ENCODE measurements at places on chromosomes 12 and 14.

- no peak for DNase-seq
Observed at GRCh38 chr14:21248739-21249411, 20.4 kb downstream of the HNRNPC start.

- no peak for DNase-seq
Observed at GRCh38 chr14:72104011-72104613, 171.9 kb downstream of the RGS6 start.

GRCh38 chr14:38704220-38704619 lies 398.8 kb downstream of the SEC23A start:
- no peak for DNase-seq

GRCh38 chr12:96176575-96176974 lies 17.6 kb upstream of the ELK3 start:
- DNase-seq: no peak

GRCh38 chr12:69167648-69168165 lies 71.7 kb upstream of the CPSF6 start:
- DNase-seq: no peak
